Stimulated activated CD8-positive, alpha-beta memory T cell treated with anti-CD3 and anti-CD28 coated beads, Interleukin-4, amount 100 ng/mL, for 4 hours (primary cell): ENCODE measurements at places on chromosomes 13 and 19.

GRCh38 chr19:33622809-33623511 is 1.2 kb downstream of the CHST8 start:
- DNase-seq: no peak

- no peak for DNase-seq
Observed at GRCh38 chr13:24178847-24179485, 18.4 kb downstream of the SPATA13 start.

DNA sequence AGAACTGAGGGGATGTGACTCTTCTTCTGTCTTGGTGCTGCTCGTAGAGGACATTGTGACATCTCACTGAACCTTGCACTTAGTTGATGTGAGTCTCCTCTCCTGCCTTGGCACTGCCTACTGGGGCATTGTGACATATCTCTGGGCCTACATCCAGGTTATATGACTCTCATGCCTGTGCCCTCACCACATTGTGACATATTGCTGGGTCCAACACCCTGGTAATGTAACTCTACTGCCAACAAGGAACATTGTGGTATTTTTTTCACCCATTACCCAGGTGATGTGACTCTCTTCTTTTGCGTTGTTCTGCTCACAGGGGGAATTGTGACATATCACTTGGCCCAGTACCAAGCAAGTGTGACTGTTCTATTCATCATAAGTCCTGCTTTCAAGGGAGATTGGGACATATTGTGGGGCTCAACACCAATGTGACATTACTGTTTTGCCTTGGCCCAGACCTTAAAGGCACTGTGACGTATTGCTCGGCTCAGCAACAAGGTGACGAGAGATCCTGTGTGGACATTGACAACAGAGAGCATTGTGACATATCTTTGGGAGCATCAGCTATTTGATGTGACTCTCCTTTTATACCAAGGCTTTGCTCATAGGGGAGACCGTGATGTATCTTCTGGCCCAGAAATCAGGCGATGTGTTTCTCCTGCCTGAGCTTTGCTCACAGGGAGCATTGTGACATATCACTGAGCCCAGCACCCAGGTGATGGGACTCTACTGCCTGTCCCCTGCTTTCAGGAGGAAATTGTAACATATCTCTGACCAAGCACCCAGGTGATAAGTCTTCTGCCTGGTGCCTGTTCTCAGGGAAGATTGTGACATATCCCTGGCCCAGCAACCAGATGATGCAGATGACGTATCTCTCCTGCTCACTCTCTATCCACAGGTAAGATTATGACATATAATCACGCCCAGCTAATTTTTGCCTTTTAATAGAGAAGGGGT is 12.2 kb upstream of the ZNF429 start:
- DNase-seq: no peak

GRCh38 chr13:104632736-104633135 is 1566.5 kb upstream of the SLC10A2 start:
- no peak for DNase-seq

GRCh38 chr13:68490594-68490993 is 1260.5 kb upstream of the PCDH9 start:
- DNase-seq: no peak

- no peak for DNase-seq
Observed at GRCh38 chr19:11736696-11737095, 2.0 kb downstream of the ZNF823 start.

DNA sequence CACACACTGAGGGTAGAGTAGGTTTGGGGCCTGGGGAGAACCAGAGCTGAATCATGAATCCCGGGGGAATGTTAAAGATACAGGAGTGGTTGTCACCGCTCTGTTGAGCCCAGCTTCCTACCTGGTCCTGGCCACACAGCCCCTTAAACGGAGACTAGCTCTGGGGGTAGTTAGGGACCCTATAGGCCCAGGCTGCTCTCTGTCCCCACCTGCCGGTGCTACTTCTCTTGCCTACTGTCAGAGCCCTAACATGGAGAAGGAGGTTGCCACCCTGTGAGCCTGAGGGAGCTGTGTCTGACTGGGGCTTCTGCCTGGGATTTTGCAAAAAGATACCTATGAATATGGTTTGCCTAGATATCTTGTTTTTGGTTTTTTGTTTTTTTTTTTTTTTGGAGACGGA is 36.6 kb upstream of the ZNF429 start:
- no peak for DNase-seq

- DNase-seq: no peak
Observed at GRCh38 chr13:48621056-48621455, 32.7 kb upstream of the CYSLTR2 start.

GRCh38 chr19:9883231-9883758 is 48.2 kb downstream of the PIN1 start:
- no peak for DNase-seq

DNA sequence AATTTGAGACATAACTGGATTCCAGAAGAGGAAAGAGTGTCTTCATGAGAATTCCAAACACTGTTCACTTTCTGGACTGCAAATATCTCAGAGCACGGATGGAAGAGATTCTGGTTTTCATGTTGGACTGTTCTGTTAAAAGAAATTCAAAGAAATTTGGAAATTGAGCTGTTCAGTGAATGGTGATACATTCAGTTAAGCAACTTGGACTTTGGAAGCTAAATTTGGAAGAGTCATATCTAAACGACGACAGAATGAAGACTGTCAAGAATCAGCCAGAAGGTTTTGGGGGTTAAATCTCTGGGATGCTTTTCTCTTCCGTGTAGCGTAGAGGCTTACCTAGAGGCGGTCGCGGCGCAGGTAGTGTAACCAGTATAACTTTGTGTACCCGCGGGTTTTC is 25.6 kb downstream of the SAFB start:
- DNase-seq: no peak

GRCh38 chr13:102799426-102800144 is 666 bp downstream of the BIVM start:
- no peak for DNase-seq
